Stimulated activated CD8-positive, alpha-beta memory T cell treated with anti-CD3 and anti-CD28 coated beads, Interleukin-2, amount 100 ng/mL, for 1 hour (primary cell): ENCODE measurements at places on chromosomes 5 and 9.

DNA sequence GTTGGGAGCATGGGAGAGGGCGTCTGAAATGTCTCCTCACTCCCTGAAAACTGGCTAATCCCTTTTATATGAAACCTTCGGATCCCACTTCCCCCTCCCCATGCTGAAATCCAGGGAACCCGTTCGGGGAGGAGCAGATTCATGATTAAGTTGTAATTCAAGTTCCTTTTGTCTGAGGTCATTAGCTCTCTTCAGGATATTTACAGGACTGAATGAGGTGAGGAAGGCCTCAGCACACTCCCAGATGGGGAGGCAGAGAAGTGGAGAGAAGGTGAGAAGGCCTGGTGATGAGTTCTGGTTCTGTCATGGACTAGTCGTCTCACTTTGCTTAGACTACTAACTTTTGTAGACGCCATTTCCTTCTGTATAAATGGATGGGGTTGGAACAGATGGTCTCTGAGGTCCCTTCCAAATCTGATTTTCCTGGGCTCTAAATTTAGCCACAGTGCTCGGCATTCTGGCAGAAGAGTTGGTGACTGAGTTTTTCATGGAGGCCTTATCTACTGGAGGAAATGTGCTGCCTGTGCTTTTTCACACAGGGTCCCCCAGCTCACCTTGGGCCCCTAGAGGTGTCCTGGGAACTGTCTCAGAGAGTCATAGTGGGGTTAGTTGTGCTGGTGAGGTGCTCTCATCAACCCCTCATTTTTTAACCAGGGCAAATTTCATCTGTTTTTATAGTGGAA, 62.3 kb downstream of the PRDM6 start:
- DNase-seq, result no peak

DNA sequence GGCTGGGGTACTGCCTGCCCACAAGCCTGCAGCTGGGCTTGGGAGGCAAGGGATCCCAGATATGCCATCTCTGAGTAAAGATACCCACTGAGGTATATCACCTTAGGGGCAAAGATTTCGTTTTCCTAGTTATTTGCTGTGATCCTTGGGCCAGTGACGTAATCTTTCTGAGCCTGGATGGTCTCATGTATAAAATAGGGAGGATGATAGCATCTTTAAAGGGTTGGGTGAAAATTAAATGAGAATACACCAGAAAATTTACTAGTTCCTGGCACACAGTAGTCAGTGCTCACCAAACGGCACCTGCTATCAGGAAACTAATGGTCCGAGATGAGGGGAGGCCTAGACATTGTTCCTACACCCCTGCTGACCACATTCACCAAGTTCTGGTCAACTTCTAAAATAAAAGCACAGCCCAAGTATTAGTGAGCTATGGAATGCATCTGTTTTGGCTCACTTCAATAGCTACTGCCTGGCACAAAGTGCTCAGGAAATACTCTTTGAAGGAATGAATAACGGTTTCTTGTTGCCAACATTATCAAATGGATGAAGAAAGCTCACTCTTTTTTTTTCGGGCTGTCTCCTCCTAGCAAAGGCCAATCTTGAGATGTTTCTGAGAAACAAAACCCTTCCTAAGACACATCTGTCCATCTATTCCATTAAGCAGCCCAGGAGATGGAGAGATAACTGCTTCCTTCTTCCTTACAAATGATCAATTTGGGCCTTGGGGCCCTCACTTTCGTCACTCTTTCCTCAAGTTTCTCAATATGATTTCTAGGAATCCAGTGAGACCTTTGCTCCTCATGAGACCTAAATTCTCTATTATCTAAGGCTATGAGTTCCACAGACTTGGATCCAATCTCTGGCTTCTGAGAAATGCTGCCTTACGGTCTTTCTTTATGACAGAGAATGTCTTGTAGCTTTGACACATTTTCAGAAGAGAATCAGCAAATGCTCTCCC, 98.2 kb downstream of the DPYSL3 start:
- DNase-seq, result no peak

DNA sequence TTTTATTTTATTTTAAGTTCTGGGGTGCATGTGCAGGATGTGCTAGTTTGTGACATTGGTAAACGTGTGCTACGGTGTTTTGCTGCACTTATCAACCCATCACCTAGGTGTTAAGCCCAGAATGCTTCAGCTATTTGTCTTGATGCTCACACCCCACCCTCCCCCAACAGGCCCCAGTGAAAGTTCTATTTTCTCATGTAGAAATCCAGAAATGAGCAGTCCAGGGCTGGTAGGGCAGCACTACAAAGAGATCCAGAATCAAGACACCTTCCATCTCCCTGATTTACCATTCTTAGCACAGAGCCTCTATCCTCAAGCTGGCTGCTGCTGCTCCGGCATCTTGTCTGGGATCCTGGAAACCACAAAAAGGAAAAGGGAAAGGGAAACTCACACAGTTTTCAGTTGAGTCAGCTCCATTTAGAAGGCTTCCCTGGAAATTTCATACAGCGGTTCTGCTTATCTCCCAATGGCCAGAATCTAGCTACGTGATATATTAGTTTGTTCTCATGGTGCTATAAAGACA, 85.4 kb upstream of the SMARCA2 start:
- DNase-seq, result no peak

DNA sequence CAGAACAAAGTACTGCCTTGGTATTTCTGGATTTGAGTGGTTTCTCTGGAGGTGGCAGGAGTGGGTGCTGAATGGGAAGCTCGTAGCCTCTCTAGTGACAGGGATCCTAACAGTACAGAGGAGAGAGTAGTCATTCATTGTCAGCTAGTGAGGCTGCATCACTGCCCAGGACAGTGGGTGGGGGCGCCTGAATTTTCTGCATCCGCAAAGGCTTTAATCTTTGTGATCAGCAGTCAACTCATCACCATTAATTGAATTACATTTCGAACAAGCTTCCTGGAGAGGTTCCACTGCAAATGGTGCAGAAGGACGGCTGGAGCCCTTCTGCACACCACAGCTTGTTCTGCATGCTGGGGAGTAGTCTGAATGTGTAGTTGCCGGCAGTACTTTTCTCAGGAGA, 77.5 kb downstream of the HSPA4 start:
- no peak for DNase-seq

- DNase-seq, result no peak
Observed at GRCh38 chr5:101102506-101102905, 199.4 kb upstream of the ST8SIA4 start.

GRCh38 chr5:123756816-123757215, 244.8 kb downstream of the CSNK1G3 start:
- no peak for DNase-seq

GRCh38 chr9:136620441-136621018, 42.2 kb upstream of the EGFL7 start:
- no peak for DNase-seq

- DNase-seq, result no peak
Observed at GRCh38 chr5:102996011-102996575, 123.8 kb downstream of the GIN1 start.

DNA sequence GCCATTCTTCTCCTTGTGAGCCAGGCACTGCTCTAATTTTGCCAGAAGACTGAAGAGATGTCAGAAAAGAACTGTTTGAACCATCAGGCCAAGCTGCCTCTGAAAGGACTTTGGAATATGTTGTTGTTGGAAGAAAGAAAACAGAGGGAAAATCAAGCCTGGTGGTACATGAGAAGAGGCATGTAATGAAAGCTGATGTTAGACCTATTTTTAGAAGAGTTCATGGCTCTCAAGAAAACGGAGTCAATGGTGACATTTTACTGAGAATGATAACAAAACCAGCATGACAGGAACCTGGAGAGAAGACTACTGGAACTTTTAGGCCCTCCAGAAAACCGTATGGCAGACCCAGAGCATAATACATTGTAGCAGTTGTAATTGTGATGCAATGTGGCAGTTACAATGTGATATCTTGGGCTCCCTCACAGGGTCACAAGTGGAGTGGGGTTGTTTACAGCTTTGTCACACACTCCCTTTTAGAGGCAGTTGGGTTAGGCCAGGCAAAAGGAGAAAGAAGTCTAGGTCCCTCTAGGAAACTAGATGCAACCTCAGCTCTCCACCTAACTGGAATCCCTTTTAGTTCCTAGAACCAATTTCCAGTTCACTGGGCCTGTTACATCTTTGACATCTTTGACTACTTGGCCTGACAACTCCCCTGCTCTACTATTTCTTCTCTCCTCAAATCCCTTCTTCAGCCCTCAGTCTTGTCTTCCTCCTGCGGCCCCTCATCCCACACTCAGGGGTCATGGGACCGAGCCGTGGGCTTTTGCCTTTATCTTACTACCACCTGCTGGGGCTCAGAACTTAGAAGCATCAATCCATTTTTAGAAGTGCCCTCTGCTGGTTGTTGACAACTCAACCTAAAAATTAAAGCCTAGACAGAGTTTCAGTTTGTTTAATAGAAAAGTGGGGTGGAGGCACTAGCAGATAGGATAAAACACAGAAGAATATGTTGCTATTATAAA, 61.2 kb upstream of the JAK2 start:
- no peak for DNase-seq

DNA sequence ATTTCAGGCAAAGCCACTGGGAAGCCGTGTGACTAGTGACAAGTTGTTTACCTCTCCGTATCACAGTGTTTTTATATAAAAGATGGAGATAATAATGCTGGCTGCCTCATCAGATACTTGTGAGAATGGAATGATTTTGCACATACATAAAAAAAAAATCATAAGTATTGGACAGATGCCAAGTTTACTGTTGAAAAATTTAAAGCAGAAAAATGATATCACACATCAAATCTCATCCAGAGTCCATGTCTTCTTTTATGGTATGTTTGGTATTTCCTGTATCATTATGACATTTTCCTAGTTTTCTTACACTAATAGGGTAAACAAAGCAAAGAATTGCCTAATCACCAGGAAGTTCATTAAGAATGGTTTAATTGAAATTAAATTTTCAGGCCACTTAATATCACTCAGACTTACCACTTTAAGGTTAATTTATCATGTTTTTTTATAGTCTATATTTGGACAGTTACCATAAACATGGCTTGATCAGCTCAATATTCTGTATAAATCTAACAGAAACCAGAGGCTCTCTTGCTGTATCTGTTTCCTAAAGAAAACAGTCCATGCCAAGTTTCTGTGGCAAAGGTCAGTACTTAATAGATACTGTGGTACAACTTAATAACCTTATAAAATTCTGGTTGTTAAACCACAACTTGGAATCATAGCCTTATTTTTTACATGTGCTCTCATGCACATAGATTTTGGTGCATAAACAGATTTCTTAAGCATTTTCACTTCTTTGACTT, 656.5 kb upstream of the RIOK2 start:
- DNase-seq, result no peak

- no peak for DNase-seq
Observed at GRCh38 chr5:154109416-154110106, 70.8 kb downstream of the MFAP3 start.

DNA sequence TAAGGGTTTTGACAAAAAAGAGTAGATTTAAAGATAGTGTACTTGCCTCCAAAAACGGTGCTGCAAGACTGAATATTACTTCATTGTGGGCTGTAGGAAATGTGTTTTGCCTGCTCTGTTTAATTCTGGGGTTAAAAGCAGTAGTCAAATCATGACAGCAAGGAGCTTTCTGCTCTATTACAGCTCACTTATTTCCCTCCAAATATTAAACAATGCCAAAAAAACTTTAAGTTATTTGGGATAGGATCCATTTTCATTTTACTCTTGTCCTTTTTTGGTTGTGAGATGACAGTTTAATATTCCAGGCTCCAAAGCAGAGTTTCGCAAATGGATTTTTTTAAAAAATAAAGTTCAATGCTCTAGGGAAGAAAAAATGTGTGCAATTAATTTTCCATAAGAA, 340.4 kb upstream of the RGMB start:
- DNase-seq, result no peak

DNA sequence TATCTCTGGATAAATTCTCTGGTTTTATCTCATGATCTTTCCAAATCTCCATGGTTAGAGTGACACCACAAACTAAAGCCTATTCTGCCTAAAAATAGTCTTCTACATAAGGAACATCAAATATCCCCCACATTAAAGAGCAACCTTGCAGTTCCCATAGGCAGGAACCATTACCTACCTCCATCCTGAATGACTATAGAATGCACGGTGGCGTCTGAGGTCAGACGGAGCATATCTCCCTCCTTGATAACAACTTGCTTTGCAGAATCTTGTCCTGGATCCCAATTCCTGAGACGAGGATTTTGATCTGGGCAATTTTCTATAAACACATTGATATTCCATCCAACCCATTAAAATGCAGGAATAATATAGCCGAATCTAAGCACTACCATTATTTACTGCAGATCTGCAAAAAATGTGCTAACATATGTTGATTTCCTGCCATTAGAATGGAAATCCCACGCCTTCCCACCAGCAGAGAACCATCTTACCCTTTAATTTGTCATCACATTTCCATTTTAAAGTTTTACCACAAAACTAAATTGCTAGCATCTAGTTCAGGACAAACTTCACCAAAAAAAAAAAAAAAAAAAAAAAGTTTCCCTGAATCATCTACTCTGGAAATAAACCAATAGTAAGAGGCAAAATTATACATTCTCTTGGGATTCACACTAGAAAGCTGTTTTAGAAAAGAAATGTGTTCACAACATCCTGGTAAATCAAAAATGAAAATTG, 22.1 kb downstream of the CEMIP2 start:
- DNase-seq, result no peak

GRCh38 chr5:135193213-135194125, 159.4 kb upstream of the PITX1 start:
- DNase-seq, result no peak

- no peak for DNase-seq
Observed at GRCh38 chr5:80703747-80704146, 49.0 kb upstream of the DHFR start.

DNA sequence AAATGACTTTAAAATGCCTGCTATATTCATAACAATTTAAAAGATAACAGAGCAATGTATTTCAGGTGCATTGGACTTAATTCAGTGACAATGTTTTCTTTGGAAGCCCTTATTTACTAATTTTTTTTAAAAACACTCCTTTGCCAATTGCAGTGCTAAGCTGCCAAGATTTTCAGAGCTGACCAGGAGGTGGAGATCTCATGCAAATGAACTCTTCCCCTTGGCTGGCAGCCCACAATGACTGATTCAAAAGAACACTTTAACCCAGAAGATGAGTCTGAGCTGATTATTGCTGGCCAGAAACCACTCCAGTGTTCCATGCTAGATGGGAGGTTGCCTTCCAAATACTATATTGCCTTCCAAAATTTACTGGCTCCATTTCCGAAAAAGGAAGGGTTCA, 128.3 kb upstream of the CCNH start:
- no peak for DNase-seq

- DNase-seq, result no peak
Observed at GRCh38 chr5:135310328-135310989, 88.6 kb downstream of the MACROH2A1 start.

- no peak for DNase-seq
Observed at GRCh38 chr5:107700481-107700880, 29.7 kb upstream of the EFNA5 start.

DNA sequence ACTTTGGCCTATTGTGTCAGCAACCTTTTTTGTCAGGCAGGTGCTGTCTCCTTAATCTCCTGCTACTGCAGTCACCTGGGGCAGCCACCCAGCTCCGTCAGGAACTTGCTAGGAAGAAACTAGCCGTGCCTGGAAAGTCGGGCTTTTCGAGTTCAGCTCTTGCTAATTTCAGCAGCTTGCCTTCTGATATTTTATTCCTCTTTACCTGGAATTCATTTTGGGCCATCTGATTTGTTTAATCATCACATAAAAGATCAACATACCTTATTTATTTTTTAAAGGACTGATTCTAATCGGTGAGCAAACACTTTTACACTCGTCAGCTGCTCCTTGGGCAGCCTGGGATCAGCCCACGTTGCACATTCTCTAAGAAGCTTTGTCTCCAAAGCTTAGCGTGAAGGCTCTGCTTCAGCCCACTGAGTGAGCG, 42.2 kb downstream of the PRLR start:
- no peak for DNase-seq

- DNase-seq, result no peak
Observed at GRCh38 chr5:54093081-54093492, 217.3 kb downstream of the ARL15 start.
